ENCODE measurements at places on chromosomes 3 and 15.
A peak's percentile ranks its signal among the peaks of the same experiment; 100 is the strongest.

DNA sequence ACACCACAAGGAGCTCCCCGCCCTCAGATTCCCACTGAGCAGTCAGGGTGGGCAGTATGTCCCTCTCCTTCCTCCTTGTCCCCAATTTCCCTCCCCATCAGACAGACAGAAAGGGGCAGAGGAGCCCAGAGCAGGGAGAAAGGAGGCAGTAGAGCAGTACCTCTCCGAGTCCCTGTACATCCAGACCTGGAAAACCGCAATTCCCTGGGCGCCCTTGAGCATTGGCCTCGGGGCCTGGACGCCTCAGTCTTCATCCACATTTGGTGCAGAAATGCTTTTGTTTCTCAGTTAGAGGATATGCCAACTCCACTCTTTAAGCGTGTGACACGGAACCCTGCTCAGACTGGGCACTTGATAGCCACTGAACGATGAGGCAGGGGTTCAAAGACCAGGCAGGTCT lies 5.9 kb downstream of the ISG20 start:
- no peak for DNase-seq

DNA sequence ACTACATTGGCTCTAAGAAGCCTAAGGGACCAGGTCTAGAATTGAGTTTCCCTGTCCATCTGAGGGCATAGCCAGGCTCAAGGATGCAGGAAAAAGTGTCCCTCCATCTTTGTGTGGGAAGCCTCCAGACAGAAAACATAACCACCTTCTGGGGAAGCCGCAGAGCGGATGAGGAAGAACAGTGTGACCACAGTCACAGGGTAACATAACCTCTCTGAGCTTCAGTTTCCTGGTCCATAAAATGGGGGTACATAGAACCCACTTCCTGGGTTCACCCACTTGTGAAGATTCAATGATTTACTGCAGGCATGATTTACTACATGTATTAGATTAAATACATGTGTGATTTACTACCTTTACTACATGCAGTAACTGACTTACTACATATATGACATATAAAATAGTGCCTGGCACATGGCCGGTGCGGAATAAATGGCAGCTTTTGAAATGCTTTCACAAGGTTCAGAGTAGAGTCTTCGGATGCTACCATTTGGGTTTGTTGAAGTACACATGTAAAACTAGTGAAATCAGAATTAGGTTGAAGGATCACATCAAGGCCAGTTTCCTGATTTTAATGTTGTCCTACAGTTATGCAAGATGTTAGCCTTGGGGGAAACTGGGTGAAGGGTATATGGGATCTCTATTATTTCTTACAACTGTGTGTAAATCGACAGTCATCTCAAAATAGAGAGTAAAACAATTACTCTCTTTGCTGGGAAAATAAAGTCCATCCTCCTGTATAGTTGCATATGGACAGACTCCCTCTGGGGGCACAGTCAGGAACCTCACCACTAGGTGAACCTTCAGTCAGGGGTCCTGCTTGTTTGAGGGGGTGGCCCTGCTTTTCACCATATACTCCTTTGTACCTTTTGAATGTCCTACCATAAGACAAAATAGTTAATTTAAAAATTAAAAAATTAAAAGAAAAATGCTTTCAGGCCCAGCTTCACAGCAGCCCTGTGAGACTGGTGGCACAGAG lies 86.0 kb downstream of the SEMA5B start:
- no peak for DNase-seq

DNA sequence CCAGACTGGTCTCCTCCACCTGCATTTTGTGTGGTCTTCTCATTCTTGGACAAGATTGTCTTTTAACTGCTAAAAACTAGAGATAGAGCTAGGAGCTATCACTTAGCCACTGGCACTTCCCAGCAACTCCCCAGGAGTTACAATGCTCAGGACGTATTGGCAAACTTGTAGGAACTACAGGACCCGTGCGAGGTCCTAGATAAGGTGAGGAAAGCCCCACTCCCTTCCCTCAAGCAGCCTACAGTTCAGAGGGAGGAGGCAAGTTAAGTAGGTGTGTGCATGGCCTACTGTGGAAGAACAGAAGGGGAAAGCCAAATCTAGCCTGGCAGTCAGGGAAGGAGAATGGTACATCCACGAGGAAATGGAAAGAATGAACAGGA lies 504.7 kb upstream of the PROK2 start:
- DNase-seq: no peak

GRCh38 chr15:87943626-87944025 lies 312.9 kb downstream of the NTRK3 start:
- no peak for DNase-seq

DNA sequence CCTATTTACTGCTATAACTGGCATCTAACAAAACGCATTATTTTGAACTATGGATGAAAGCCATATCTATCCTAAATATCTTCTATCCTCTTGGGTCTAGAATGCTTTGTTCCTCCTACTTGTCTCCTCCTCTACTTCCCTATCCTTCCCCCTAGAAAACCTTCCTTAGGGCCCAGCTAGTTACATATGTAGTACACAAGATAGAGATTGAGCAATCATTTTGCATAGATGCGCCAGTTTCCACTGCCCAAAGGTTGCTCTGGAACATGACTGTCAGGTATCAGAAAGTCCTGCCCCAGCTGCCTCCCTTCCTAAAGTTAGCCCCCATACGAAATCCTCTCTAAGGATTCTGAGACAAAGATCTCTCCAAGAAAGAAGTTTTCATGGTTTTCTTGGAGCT lies 55.1 kb downstream of the GPR160 start:
- no peak for DNase-seq

GRCh38 chr3:55906896-55907295 lies 419.8 kb upstream of the WNT5A start:
- DNase-seq: peak; percentile 77

GRCh38 chr3:4995500-4996053 lies 16.3 kb downstream of the BHLHE40 start:
- peak; percentile 96 for DNase-seq

- no peak for DNase-seq
Measured at GRCh38 chr3:15810702-15811101, 12.9 kb upstream of the ANKRD28 start.

- DNase-seq: peak; percentile 79
Measured at GRCh38 chr3:172675441-172676193, 35.2 kb downstream of the NCEH1 start.

GRCh38 chr3:119395923-119396358 lies 67.5 kb downstream of the TMEM39A start:
- no peak for DNase-seq

- DNase-seq: peak; percentile 40
Measured at GRCh38 chr3:197242784-197243432, 55.5 kb downstream of the DLG1 start.

DNA sequence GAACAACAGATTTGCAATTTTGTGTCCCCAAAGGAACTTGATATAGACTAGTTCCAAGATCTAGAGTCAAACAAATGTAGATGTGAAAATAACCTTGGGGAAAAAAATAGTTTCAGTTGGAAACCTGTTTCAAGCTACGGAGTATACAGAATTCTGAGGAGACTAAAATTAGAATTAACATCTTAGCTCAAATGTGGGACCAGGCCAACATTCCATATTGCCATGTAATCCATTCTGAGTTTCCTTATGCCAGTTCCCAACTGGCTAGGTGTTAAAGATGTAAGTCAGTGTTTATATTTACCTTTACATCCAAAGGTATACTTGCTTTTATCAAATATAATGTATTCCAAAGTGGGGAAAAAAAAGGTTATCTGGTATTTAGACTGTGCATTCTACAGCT lies 76.3 kb downstream of the UBE3A start:
- DNase-seq: no peak

GRCh38 chr3:168968609-168969008 lies 694.9 kb downstream of the MECOM start:
- DNase-seq: no peak

DNA sequence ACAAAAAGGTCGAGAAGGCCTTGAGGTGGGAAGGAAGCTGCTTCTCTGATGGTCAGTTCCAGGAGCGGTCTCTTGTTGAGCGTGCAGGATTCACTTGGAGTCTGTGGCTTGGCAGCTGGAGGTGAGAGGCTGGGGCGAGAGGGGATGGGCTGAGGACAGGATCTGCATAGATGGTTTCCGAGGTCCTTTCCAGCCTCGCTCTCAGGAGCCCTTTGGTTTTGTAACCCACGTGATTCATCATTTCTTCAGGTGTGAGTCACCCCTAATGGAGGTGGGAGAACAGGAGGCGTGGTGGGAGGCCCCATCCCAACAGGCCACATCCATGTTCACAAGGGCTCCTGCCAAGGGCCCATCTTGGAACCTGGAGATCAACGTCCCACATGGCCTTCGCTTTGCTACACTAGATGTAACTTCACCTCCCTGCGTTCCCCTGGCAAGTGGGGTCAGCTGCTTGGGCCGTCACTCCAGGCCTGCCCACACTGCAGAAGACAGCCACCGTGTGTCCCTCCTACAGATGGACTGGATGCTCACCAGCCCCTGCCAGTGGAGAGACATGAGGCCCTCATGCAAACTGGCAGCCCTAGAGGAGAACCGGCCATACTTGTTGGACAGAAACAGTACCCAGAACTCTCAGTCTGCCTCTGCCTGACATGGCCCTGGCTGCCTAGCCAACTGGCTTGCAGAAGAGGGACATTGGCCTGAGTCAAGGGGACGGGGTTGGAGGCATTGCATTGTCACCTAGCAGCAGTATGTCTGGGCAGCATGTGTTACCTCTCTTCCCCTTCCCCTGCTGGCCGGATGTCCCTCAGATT lies 1.6 kb upstream of the PCSK6 start:
- peak; percentile 26 for DNase-seq

DNA sequence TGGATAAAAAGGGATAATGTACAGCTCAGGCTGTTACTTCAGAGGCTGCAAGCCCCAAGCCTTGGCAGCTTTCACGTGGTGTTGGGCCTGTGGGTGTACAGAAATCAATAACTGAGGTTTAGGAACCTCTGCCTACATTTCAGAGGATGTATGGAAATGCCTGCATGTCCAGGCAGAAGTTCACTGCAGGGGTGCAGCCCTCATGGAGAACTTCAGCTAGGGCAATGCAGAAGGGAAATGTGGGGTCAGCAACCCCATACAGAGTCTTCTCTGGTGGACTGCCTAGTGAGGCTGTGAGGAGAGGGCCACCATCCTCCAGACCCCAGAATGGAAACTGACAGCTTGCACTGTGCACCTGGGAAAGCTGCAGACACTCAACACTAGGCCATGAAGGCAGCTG lies 1350.3 kb downstream of the ROBO2 start:
- DNase-seq: no peak

DNA sequence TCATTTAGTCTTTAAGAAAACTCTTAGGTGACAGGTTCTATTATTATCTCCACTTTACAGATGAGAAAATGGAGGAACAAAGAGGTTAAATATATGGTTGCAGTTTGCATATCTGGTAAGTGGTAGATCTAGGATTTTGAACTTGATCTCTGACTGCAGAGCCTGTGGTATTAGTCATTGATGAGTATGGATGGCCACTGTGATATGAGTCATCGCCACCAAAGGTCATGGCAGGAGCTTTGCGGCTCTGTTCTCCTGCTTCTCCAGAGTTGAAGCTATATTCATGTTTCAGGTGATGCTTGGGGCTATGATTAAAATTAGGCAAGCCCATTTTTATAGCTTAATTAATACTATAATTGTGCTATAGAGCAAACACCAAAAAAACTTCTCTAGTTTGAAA lies 306.2 kb upstream of the DPPA4 start:
- peak; percentile 77 for DNase-seq

DNA sequence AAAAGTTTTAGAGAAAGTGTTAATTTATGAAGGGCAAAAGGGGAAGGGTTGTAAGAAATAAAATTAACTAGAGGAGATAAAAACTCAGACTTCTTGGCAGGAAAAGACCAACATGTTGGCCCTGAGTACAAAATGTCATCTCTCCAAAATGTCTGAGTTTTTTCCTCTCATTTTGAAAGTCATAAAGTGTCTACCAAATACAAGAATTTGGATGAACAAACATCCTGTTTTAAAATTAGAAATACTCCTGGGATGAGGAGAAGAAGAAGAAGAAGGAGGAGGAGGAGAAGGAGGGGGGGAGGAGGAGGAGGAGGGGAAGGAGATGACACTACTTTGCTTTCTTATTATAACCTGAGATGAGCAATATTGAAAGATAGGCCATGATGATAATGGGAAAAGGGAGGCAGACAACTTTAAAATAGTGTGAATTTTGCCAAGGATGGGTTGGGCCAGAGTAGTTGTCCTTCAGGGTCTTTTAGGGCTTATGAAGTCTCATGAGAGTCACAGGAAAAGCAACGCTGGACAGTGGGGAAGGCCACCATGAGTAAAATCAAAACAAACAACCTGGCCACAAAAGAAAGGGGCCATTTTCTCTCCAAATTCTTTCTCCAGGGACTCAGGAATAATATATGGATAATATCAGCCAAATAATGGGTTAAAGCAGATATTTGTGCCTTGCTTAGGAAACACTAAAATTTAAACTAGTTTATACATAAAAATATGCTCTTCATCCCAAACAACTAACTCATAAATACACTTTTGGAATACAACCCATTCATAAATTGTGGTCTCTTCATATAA lies 632.9 kb downstream of the EPHA3 start:
- DNase-seq: no peak

GRCh38 chr15:85956532-85957275 lies 123.0 kb upstream of the AGBL1 start:
- no peak for DNase-seq

- DNase-seq: no peak
Measured at GRCh38 chr15:52527911-52528563, 643 bp downstream of the MYO5A start.

DNA sequence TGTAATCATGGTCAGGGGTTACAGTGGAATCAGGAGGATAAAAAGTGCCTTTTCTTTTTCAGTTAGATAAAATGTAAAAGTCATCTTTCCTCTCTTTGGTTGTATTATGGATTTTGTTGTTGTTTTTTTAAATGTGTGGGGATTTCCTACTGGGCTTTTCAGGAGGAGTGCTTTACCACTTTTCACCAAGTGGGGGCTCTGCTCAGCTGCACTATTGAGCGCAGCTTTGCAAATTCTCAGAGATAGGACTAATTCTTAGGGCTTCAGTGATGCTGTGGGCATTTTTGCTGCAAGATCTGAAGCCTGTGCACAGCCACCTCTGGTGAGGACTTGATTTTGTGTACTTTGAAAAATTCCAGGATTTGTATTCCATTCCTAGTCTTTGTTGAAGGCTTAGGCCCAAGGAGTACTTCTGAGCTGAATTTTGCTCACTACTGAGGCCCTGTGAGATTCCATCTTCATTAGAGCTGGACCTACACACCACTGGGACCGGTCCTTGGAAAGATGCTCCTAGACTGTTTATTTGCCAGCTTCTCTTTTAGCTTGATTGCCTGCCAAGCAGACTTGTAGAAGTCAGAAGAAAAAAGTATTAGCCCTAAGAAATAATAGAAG lies 7.5 kb downstream of the GNB5 start:
- DNase-seq: peak; percentile 38

- peak; percentile 62 for DNase-seq
Measured at GRCh38 chr3:146065573-146066006, 95.4 kb downstream of the PLOD2 start.

- DNase-seq: no peak
Measured at GRCh38 chr3:178386401-178386800, 149.8 kb upstream of the KCNMB2 start.

Data from bronchial epithelial cell (primary cell).